Activated CD4-positive, alpha-beta T cell treated with anti-CD3 and anti-CD28 coated beads, Interleukin-2, amount 50 U/mL, for 1 hour (primary cell): ENCODE measurements at places on chromosomes 5 and 9.

DNA sequence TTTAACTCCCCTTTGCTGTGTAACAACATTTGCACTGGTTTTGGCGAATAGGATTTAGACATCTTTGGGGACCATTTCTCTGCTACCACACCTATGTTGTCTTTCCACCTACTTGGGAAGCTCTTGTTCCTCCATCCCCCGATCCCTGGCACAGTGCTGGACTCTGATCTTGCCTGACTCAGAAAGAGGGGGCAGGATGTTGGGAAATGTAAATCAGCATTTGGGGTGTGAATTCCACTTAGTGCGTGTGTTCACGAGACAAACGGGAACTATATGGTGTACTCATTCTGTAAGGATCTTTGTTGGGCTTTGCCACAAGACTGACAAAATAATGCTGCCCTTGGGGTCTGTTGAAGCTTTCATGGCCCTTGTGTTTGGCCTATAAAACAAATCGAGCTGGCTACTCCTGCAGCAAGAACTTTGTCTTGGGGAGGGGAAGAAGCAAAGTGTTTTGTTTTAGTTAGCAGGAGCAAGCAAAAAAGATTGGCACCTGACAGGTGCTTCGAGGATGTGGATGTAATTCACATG, 18.5 kb downstream of the TMEM268 start:
- DNase-seq: no peak

GRCh38 chr5:152472083-152472482, 67.0 kb upstream of the NMUR2 start:
- DNase-seq: no peak

DNA sequence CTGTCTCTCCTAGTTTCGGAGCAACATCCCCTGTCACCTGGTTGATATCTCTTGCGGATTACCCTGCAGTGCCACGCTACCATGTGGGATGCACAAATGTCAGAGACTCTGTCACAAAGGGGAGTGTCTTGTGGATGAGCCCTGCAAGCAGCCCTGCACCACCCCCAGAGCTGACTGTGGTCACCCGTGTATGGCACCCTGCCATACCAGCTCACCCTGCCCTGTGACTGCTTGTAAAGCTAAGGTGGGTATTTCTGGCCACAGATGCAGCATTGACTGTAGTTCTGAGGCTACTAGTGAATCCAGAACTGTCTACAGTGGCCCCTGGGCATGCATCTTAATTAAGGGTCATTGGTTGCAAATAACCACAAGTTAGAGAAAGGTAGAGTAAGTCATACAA, 50.8 kb downstream of the AQP7 start:
- DNase-seq: no peak

DNA sequence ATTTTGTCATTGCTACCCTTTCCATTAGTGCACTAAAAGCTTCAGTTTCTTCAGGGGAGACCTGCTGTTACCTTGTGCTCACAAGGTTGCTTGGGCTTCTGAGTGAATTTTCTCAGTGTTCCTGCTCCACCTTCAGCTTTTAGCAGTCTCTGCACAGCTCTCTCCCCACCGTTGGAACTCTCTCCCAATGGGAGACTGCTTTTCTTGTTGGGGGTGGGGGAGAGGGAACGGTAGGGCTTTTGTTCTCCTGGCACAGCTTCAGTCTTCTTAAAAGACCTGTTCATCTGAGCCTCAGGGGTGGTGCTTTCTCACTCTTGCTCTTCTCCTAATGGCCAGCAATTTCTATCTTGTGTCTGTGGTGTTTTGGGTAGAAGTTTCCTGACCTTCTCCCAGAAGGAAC, 915.7 kb downstream of the EFNA5 start:
- DNase-seq: no peak

DNA sequence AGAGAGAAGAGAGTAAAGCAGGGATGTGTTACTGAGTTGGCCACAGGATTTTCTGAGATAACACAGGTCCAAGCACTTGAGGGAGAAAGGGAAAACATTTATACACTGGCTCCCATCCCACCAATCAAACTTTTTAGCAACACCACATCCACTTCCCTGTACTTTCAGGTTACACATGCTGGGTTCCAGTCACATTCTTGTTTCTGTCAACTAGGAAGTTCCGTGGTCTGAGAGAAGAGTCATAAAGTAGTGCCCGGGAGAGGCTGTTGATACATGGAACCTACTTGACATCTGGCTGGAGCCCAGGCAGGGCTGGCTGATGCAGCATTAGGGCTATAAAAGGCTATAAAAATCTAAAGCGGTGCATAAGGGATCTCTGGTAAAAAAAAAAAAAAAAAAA, 473.9 kb upstream of the COX7C start:
- no peak for DNase-seq

DNA sequence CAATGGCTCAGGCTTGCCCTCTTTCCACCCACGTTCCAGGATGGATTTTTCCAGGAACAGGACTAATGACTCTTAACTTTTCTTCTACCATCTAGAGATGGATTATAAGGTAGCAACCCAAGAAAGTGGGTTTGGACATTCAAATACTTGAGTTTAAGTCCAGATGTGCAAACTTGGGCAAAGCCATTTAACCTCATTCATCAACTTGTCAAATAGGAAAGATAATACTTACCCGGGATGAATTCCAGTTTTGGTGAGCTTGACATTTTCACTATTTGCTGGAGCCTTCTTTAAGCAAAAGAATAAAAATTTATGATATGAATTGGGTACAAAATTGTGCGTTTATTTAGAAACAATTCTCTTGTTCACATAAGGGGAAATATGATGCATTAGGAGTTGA, 44.3 kb upstream of the ZBED3 start:
- DNase-seq: no peak

DNA sequence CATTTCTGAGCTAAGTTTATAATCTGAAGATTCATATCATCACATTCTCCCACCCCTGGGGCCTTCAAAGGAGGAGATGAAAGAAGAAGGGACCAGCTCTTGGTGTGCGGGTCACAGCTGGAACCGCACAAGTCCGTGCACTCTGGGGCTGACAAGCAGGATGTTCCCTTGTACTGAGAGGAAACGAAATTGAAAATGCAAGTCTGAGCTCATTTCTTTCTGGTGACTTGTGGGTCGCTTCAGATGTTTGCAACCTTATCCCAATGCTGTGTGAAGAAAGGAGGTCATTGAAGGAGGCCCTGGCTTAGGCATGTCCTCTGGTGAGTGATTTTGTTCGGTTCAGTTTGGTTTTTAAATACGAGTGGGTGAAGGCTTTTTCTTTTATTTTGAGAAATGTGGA, 59.6 kb downstream of the C9orf152 start:
- DNase-seq: no peak

DNA sequence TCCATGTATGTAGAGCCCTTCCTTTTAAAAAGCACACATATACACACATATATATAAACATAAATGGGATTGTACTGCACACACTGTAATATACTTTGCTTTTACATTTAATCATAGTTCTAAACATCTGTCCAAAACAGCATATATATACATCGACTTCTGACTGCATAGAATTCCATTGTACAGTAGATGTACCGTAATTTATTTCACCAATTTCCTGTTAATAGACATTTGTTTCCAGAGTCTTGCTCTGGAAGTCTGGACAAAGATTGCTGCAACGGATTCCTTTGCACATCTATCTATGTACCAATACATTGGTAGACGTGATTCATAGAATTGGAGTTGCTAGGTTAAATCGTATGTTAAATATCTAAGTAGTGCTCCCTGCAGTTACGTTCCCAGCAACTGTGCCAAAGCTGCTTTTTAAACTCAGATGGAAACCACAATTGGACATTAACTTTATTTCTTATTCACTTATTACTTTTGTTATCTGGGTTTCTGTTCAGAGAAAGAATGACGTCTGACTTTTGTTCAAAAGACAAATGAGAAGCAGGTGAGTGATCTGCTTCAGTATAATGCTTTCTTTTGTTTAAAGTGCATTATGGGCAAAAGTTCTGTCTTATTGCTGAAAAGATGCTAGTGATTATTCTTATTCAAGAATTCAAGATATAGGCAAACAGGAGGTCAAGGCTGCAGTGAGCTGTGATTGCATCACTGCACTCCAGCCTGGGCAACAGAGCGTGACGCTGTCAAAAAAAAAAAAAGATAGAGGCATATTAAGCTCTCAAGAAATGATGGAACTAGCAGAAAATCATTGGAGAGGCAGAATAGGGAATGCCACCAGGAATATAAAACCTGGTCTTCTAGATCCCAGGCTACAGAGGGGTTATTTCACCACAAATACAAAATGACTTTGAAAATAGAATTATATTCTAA, 138.2 kb downstream of the FGF1 start:
- DNase-seq: no peak

DNA sequence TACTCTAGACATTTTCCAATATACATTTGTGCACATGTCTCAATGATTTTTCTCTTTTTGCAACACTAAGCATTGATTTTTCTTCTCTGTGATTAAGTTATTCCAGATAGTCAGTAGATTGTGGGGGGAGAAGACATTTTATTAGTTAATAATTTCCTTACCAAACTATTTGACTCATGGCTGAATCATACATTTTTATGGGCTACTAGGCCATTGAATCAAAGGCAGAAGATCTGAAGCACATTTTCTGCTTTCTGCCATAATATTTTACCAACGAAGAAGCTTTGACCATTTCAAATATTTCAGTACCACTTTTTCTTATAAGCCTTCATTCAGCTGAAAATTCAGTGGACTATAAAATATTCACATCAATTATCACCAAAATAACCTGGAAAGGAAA, 175.6 kb downstream of the IRX2 start:
- DNase-seq: no peak

GRCh38 chr5:9924614-9925013, 294.5 kb upstream of the TAS2R1 start:
- no peak for DNase-seq

DNA sequence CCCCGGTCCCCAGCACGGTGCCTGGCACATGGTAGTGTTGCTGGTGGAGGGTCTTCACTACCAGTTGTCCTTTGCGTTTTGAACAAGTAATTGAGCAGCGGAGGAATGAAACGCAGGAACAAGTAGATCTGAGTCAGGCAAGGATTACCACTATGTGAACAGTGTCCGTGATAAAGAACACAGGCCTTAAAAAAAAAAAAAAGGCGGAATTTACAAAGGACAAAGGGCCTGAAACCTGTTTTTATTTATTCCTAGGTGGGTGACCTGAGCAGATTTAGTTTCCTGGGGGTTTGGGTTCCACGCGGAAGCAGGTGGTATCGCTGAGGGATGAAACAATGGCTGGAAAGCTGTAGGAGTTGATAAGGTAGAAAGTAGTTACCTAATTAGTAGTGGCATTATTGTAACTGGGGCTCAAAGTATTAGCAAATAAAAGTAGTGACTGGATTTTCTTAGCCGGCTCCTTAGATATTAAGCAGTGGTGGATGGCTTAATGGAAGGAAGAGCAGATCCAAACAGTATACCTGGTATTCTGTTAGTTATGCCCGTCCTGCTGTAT, 1.1 kb downstream of the RUSC2 start:
- no peak for DNase-seq

- DNase-seq: no peak
These were observed 15.1 kb downstream of the DROSHA start for GRCh38 chr5:31516802-31517201.

- no peak for DNase-seq
These were observed 18.5 kb upstream of the RCL1 start for GRCh38 chr9:4774209-4774608.

GRCh38 chr9:65449423-65449822, 164.4 kb upstream of the FOXD4L5 start:
- no peak for DNase-seq

DNA sequence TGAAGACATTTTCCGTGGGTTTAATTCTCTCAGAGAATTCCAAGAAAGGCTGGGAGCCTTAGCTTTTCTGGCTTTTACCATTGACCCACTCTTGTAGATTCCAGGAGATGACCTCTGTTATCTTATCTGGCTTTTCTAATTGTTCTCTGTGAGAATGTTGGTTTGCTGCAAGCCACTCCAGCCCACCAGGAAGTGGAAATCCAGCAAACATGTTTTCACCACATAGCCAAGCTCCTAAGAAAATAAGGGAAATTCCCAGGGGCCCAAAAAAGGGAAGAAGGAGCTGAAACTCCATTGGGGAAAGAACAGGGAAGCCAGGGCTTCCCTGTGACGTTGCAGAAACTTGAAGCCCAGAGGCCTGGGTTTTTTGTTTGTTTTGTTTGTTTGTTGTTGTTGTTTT, 19.7 kb downstream of the GPR107 start:
- DNase-seq: no peak

DNA sequence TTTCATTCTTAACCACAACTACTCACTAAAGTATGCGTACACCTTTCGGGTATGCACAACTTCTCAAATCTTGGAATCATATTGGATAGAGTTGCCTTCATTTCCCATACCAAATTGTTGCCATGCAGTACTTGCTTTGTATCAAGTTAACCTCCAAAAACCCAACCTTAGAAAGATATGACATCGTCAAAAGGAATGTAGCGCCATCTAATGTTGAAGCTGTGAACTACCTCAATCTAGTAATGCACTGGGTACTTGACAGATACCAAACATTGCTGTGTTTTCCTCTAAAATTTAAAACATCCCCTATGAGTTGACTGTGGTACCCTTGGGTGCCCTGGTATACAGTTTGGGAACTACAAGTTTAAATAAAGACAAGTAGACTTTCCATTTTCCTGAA, 318.4 kb downstream of the ARL15 start:
- no peak for DNase-seq

GRCh38 chr5:71778678-71779276, 59.7 kb downstream of the CARTPT start:
- DNase-seq: no peak

- DNase-seq: no peak
These were observed 20.1 kb downstream of the ODF2 start for GRCh38 chr9:128475867-128476266.

- peak; percentile 4 for DNase-seq
These were observed 6.4 kb upstream of the JMY start for GRCh38 chr5:79229357-79230174.

- no peak for DNase-seq
These were observed 4.9 kb upstream of the SPATA31C2 start for GRCh38 chr9:88143179-88143578.

GRCh38 chr5:60382716-60383115, 317.2 kb downstream of the DEPDC1B start:
- DNase-seq: no peak

DNA sequence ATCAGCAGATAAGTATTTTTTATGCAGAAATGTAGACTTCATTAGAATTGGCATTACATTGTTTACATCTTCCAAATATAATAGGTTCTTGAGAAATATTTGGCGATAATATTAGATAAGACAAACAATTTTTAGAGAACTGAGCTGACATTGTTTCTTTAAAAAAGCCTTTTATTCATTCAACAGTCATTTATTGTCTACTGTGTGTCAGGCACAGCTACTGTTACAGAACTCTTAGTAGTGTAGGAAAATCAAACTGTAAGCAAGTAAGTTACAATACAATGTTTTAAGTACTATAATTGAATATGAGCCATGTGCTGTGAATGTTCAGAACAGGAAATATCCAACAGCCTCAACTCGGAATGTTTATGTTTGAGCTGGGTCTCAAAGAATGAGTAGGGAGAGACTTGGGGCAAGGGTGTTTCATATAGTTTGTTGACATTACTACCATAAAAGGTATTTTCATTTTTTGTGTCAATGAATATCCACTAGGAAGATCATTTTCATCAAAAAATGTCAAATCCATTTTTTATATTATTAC, 114.0 kb downstream of the CDC42SE2 start:
- DNase-seq: no peak

GRCh38 chr5:137389042-137389441, 110.1 kb downstream of the SPOCK1 start:
- DNase-seq: no peak

- no peak for DNase-seq
These were observed 26.4 kb upstream of the STC2 start for GRCh38 chr5:173354645-173355044.

GRCh38 chr5:110351430-110351829, 375.0 kb downstream of the TMEM232 start:
- DNase-seq: no peak

- DNase-seq: no peak
These were observed 23.2 kb downstream of the TEX53 start for GRCh38 chr9:114634387-114634786.

- DNase-seq: no peak
These were observed 40.4 kb upstream of the APC start for GRCh38 chr5:112697322-112697721.
